ENCODE measurements at places on chromosomes 4 and X.
A peak's percentile ranks its signal among the peaks of the same experiment; 100 is the strongest.

GRCh38 chrX:134929808-134930207 lies 61.0 kb upstream of the SMIM10 start:
- no peak for DNase-seq

DNA sequence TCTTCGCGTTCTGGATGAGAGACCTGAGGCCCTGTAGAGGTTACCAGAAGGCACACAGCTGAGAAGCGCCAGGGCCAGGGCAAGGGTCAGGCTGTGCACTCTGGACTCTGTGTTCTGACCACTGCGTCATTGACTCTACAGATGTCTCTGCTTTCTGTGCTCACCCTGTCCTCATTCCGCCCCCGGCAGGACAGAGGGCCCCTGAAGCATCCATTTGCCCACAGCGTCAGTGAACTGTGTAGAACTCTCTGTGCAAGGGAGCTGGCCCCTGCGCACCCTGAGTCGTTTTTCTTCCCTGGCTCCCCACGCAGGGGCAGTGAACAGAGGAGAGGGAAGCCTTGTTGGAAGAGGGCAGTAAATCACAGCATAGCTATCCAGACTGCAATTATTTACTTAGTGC lies 6.1 kb upstream of the WAS start:
- no peak for DNase-seq

DNA sequence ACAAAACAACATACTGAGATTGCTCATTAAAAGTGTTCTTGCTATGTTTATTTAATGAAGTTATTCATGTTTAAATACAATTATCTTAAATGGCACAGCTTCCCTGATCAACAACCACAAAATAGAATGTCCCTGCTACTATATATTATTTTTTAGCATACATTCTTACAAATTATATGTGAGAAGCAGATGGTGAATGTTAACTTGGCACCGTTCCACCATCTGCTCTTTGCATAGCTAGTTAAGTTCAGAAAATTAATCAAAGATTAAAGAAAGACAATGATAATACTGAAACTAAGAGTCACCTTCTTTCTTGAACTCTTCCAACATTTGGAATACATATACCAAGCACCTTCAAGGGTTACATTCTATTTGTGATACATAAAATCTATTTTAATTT lies 94.2 kb downstream of the PPP3CA start:
- DNase-seq, result no peak

- no peak for DNase-seq
These were observed 1.4 kb downstream of the PAQR3 start for GRCh38 chr4:78937837-78938236.

- no peak for DNase-seq
These were observed 584.8 kb upstream of the INTU start for GRCh38 chr4:127047930-127048329.

- peak; percentile 62 for DNase-seq
These were observed 30.9 kb downstream of the NIPAL1 start for GRCh38 chr4:48047421-48047844.

- DNase-seq, result no peak
These were observed 740.6 kb upstream of the TENM3 start for GRCh38 chr4:181502611-181503010.

DNA sequence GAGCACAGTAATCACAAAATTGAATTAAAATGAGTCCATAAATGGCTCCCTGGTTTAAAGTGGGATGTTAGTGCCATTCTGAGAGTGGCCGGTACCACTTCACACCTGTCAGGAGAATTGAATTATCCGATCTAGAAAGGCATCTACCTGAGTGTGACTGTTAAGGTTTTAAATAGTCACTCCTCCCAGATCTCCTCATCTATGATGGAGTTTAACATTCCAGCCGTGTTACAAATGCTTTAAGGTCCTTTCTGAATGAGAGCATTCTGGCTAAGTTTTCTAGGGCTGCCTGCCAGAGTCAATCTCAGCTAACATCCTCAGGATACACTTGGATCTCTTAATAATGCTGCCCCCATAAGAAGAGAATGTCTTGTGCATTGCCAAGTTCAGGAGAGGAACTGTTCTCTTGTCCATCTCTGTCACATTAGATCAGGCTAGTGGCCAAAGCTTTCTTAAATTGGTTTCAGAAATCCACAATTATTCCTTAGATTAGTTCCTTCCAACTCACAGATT lies 231.1 kb downstream of the SLC39A8 start:
- DNase-seq, result no peak

DNA sequence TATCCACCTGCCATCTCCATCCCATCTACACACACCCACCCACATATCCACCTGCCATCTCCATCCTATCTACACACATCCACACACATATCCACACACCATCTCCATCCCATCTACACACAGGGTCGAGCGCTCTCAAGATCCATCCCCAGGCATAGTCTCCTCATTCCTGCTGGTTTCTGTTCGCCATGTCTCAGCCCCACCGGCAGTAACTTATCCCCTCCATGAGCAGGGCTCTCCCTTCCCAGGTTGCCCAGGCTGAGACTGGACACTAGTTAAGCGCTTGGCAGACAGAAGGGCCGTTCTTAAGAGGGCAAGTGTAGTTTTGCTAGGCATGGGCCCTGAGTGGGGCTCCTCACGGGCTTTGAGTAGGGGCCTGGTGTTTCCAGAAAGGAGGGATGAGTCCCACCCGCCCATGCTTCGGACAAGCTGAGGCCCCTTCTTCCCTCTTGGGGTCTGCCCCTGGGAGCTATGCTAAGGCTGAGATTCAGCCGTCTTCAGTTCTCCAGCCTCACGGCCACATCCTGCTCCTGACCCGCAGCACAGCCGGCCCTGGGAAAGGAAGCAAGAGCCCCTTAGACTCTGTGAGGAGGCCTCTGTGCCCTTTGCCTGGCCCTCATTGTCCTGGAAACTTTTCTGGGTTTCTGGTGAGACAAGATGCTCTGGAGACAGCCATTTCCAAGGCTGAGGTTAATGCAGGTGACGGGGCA lies 20.4 kb downstream of the TMEM271 start:
- no peak for DNase-seq

DNA sequence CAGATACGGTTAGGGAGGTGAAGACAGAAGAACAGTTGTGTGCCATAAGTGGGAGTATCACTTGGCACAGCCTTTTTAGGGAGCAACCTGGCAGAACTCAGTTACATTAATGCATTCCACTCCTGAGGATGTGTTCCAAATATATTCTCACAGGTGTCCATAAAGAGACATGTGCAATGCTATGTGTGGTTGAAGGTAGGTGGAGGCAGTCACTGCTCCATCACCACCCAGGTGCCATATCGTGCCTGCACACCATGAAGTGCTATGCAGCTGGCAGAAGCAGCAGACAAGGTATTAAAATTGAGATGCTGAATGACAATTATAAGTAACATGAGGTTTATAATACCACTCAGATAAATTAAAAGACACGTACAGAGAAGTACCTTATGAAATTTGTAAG lies 248.0 kb upstream of the SFRP2 start:
- no peak for DNase-seq

GRCh38 chr4:1579001-1579900 lies 104.9 kb downstream of the FAM53A start:
- DNase-seq, result peak; percentile 93

GRCh38 chrX:12139934-12140611 lies 1.8 kb downstream of the FRMPD4 start:
- DNase-seq, result no peak

- DNase-seq, result no peak
These were observed 44.7 kb upstream of the MED14 start for GRCh38 chrX:40780082-40780481.

GRCh38 chr4:25370242-25370641 lies 6.8 kb upstream of the ANAPC4 start:
- DNase-seq, result no peak

GRCh38 chr4:61068745-61069144 lies 131.4 kb upstream of the ADGRL3 start:
- no peak for DNase-seq

- no peak for DNase-seq
These were observed 1180.8 kb upstream of the PABPC4L start for GRCh38 chr4:135382280-135382959.

DNA sequence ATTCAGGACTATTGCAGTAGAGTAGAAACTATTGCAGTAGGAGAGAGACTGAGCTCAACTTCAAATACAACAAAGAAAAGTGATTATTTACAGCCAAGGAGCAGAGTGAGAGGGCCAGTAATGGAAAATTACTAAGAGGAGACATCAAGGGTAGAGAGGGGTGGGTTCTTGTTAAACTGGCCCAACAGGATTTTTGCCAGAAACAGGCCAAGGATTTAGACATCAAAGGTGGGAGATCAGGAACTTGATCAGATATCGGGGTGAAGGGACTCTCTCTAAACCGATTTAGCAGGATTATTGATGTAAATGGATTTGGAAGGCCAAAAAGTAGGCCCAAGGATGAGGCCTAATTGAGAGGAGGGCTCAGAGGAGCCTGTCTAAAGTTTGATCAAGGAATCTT lies 64.8 kb downstream of the IRS4 start:
- DNase-seq, result no peak

- peak; percentile 95 for DNase-seq
These were observed 51.1 kb upstream of the UNC5C start for GRCh38 chr4:95599777-95600400.

- no peak for DNase-seq
These were observed 80.9 kb downstream of the PCYT1B start for GRCh38 chrX:24566240-24566639.

- no peak for DNase-seq
These were observed 8.8 kb downstream of the PROM1 start for GRCh38 chr4:16075061-16075460.

GRCh38 chrX:13091111-13091765 lies 46.8 kb upstream of the FAM9C start:
- DNase-seq, result peak; percentile 54

DNA sequence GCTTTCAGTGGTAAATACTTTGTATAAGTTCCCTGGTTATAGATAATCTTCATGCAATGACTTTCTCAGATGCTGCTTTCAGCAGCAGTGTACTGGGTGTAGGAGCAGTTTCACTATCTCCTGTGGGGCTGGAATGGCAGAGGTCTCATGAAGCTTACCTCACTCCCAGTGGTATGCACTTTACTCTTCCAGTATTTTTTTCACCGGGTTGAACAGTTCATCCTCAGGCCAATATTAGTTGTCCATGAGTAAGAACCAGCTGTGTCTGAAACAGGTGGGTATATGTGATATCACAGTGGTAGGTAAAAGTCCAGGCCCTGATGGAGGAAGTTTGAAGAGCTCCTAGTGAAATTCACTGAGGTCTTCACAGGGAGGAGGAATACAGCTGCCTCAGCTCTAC lies 351.5 kb upstream of the EMCN start:
- no peak for DNase-seq

All from suppressor macrophage treated with lipopolysaccharide for 1 hour (primary cell).